ENCODE measurements at places on chromosomes 13 and 19.

GRCh38 chr13:58202099-58202498, 570.6 kb downstream of the PCDH17 start:
- no peak for DNase-seq

- no peak for DNase-seq
These were observed 7.6 kb upstream of the ERFL start for GRCh38 chr19:41935760-41936415.

DNA sequence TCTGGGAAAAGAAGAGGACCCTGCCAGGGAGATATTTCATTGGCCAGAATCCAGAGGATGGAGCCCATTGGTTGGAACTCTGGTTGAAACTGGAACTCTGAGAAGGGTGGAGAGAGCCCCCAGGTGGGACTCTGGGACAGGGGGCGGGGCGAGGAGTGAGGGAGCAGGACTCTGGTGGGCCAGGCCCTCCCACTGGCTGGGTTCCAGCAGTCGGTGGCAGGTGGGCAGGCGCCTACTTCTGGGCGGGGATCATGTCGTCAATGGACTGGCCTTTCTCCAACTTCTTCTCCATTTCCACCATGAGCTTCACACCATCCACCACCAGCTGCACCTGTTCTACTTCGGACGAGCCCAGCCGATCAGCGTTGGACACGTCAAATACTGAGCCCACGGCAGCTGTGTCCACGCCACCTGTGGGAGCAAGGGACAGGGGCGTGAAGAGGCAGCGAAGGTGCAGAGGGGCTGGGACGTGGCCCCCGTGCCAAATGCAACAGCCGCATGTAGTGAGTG, 16.1 kb downstream of the CKM start:
- no peak for DNase-seq

GRCh38 chr19:30666301-30666803, 294.2 kb downstream of the ZNF536 start:
- no peak for DNase-seq

DNA sequence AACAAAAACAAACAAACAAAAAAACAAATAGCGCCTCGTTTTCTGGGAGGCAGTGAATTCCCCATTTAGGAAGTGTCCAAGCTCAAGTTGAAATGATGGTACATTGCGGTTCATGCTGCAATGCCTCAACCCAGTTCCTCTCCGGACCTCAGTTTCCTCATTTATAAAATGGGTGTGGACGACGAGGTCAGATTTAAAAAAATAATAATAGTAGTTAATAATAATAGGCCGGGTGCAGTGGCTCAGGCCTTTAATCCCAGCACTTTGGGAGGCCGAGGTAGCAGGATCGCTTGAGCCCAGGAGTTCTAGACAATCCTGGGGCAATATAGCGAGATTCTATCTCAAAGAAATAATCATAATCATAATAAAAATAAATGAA, 15.5 kb upstream of the ERCC1 start:
- no peak for DNase-seq

DNA sequence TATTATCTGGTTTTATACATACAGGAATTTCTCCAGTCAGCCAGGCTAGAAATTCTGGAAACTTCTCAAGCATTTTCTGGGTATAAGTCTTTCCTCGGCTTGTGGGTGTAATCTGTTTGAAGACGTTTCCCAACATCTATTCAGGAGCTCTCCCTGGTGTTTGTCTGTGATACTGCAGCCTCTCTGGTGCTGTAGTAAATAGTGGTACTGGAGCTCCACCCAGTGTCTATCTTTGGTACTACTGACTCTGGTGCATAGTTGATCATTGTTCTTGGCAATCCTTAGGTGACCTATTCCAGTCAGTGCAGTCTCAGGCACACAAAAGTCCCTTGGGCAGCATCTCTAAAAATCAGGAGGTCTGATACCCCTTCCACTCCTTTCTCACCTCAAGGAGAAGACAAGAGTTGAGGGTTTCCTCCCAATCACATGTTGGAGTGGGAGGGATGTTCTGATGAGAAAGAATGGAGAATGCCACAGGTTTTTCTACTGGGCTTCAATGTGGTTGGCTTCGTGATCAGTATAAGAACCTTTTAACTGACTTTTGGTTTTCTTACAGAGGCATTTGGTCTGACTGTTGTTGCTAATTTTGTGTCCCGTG, 115.5 kb downstream of the CYSLTR2 start:
- DNase-seq = peak; percentile 58
